ENCODE measurements at places on chromosomes 6 and 20.

GRCh38 chr6:115740907-115741306, 319.8 kb downstream of the FRK start:
- no peak for DNase-seq

GRCh38 chr6:63496361-63496804, 75.9 kb upstream of the LOC128125822 start:
- DNase-seq, result no peak

DNA sequence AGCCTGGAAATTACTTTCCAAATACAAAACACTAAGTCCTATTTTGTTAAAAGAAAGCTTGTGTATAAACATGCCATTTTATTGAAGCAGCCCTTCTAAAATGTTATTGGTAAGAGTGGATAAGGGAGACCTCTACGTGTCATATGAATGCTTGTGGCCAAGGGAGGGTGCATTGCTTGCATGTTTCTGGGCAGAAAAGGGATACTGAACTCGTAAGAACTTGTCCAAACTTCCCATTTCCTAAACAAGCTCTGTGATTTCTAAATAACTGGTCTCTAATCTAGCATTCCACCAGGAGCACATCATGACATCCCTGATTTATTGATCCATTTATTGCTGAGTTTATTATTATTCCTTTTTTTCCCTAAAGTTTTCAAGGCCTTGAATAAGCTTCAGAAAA, 474.1 kb downstream of the CD109 start:
- no peak for DNase-seq

GRCh38 chr20:14264869-14265268, 72.5 kb downstream of the FLRT3 start:
- no peak for DNase-seq

GRCh38 chr6:162532283-162533008, 195.1 kb downstream of the PRKN start:
- DNase-seq, result no peak

GRCh38 chr20:61436283-61436666, 184.2 kb downstream of the CDH4 start:
- no peak for DNase-seq

GRCh38 chr20:31602779-31603441, 2.2 kb upstream of the ID1 start:
- no peak for DNase-seq

- no peak for DNase-seq
These were observed 121.3 kb downstream of the SLC23A2 start for GRCh38 chr20:4880051-4880450.

DNA sequence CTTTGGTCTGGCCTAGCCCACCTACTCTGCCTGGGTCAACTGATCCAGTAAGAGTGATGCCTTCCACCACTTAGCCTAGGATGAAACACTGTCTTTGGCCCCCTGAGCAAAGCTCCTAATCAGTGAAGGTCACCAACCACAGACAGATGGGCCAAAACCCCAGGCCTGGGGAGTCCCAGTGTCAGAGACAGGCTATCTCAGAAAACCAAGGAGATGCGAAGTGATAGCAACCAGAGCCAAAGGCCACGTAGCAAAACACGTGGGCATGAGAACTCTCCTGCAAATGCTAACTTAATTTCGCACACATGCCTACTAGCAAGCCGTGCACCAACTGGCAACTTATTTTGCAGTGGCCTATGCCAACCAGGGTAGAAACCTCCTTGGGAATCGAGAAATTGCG, 29.1 kb downstream of the AGPAT4 start:
- no peak for DNase-seq

DNA sequence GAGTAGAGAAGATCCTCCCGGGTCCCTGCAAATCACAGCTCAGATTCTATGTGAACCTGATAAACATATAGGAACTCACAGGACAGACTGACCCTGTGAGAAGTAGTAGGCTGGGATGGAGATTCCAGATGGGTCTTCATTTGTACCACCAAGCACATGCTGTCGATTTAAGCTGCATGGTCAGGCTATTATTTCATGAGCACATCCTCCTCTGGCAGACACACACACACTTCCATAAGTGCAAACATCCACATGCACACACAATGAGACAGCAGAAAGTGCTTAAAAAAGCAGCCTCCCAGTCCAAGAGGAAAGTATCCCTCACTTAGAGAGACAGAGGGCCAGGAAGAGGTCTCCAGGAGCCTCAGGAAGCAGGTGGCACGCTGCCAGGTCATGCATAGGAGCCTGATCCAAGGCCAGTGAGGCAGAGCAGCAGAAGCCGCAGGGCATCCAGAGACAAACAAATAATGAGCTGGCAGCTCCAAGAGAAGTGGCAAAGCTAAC, 131.8 kb downstream of the UNC5CL start:
- DNase-seq, result no peak

- DNase-seq, result no peak
These were observed 39.3 kb downstream of the GFOD1 start for GRCh38 chr6:13447949-13448724.

- no peak for DNase-seq
These were observed 138.9 kb downstream of the TENT5A start for GRCh38 chr6:81613606-81614005.

DNA sequence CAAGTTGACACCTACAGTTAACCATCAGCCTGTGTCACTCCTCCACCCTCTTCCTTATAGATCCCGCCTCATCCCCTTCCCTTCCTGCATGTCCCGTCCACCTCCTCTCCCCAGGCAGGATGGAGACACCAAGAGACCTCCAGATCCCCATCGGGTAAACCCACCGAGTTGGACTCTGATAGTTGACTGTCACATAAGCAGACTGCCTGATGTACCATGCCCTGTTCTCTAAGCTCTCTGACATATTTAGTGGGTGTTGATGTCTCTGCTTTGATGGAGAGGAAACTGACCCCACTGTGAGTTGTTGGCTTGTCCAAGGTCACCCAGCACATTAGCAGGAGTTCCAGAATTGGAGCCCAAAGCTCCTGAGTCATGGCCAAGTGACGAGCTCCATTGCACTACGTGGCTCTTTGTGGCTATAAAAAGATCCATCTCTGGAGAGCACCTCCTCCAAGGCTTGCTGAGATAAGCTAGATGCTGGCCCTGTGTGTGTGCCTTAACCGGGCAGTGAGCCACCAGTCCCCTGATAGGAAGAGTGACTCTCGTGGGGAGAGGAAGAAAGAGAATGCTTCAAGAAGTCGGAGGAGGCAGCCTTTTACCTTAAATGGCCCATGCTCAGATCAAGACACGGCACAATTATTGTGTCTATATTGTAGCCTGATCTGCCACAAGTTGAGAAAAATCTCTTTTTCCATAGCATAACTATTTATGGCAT, 236.0 kb upstream of the ECI2 start:
- no peak for DNase-seq

DNA sequence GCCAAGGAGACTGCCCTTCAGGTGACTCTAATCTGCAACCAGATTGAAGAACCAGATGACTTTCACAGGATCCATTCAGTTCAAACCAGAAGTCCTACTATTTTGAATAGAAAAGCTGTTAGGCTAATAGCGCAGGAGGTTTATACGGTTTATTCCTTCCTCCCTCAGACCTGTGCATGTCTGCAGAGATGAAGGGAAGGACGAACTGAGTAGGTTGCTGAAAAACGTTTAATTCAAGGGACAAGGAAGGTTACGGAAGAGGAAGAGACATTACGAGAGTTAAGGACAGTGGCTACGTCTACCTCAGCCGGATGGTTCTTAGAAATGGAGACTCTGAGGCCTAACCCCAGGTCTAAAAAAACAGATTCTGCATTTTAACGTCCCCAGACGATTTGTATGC, 978 bp downstream of the AURKA start:
- no peak for DNase-seq

DNA sequence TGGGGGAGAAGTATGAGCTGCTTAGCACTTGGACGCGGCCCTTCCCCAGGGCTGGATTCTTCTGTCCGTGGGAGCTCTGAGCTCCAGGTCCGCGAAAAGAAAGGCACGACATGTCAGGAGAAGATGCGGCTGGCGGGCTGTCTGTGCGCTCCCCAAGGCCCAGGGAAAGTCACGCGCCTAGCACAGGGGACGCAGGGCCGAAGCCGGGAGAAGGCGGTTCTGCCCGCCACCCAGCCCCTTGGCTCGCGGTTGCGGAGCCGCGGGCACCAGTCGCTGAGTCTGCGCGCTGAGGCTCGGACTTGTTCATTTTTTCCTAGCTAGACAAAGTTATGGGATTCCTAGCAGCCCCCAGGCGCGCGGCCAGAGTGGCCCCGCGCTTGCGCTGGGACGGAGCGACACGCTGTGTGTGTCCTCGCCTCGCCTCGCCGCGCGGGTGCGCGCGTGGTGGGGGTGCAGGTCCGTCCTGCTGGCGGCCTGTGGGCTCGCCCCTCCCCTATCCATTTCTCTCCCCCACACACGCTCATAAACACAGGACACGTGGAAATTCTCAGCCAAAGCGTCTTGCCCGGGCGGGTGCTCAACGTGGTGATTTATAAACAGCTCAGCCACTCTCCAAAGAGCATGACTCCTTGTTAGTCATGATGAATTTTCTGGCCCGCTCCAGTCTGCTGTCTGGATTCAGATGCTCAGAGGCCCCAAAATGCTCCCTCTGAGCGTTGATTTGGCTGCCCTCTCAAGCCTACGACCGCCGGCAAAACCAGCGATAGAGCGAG, 1.9 kb upstream of the POU3F2 start:
- no peak for DNase-seq

- DNase-seq, result no peak
These were observed 16.7 kb upstream of the B3GAT2 start for GRCh38 chr6:70973604-70974003.
